Thoracic aorta (tissue), 2 donors: ENCODE measurements at places on chromosomes 5 and 9. TPM values are rescaled to one million over a fixed set of nuclear protein-coding genes. Genes with fewer than 3 reads are reported as not detected.

GRCh38 chr9:83794051-83794450 is 23.5 kb downstream of the GKAP1 start:
- DNase-seq = no peak
- no peaks in the 10 kb centered on the region for H3K4me1 ChIP-seq
- H3K27ac ChIP-seq = no peak overlapping the region

GRCh38 chr5:35618781-35619180 is 1.1 kb downstream of the SPEF2 start:
- H3K4me1 ChIP-seq = peaks cover 3% of the 10 kb centered on the region
- H3K36me3 ChIP-seq = no peaks in the 10 kb centered on the region
- H3K4me3 ChIP-seq = peak overlapping the region; percentile 78

GRCh38 chr9:95229230-95229915 is 88.1 kb downstream of the FANCC start:
- H3K4me1 ChIP-seq = no peaks in the 10 kb centered on the region
- DNase-seq = no peak
- H3K4me3 ChIP-seq = no peak overlapping the region

GRCh38 chr9:94183240-94183999 is 75.7 kb upstream of the ZNF169 start:
- no peak overlapping the region for H3K4me3 ChIP-seq
- no peaks in the 10 kb centered on the region for H3K27me3 ChIP-seq
- no peak overlapping the region for H3K27ac ChIP-seq
- peaks cover 2% of the 10 kb centered on the region for H3K36me3 ChIP-seq

The SELENOP gene
- total RNA-seq = 302 TPM

The ARAP3 gene
- total RNA-seq = 16.2 TPM

GRCh38 chr5:39331861-39332381 is 32.4 kb downstream of the C9 start:
- H3K4me1 ChIP-seq = peaks cover 8% of the 10 kb centered on the region
- H3K4me3 ChIP-seq = no peak overlapping the region
- no peaks in the 10 kb centered on the region for H3K27me3 ChIP-seq
- H3K27ac ChIP-seq = no peak overlapping the region
